ENCODE measurements at places on chromosomes 16 and 17.

DNA sequence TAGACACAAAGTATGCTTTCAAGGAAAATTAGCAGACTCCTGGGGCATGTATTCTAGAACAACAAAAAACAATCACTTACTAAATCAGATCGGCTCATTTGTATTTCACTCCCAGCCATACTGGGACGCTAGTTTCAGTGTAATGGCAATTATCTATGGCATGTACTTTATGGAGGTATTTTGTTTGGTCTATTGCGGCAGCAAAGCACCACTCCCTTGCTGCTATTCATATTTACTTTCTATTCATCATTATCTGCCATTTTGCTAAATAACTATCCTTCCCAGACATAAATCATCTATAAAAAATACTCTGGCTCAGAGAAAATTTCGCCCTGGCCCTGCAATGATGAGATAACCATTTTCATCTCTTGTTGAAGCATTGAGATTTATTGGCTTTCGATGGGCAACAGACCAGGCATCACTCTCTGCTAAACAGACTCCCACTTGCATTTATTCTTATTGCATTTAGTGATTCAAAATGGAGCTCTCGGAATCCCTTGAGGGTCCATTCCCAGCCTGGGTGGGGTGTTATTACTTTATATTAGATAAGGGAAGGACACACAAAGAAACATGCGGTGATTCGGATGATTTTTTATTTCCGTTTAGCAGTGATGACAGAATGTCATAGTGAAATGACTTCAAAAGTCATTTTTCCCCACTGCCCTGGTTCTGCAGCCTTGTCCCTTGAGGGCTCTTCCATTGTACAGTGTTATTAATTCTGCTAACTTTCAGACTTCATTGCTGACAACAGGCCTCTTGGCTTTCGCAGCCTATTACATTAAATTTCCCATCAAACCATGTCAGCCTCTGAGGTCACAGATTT lies 225.8 kb downstream of the IRX3 start:
- no peak for DNase-seq

- DNase-seq, result no peak
Measured at GRCh38 chr16:27700304-27700995, 150.5 kb downstream of the KATNIP start.

DNA sequence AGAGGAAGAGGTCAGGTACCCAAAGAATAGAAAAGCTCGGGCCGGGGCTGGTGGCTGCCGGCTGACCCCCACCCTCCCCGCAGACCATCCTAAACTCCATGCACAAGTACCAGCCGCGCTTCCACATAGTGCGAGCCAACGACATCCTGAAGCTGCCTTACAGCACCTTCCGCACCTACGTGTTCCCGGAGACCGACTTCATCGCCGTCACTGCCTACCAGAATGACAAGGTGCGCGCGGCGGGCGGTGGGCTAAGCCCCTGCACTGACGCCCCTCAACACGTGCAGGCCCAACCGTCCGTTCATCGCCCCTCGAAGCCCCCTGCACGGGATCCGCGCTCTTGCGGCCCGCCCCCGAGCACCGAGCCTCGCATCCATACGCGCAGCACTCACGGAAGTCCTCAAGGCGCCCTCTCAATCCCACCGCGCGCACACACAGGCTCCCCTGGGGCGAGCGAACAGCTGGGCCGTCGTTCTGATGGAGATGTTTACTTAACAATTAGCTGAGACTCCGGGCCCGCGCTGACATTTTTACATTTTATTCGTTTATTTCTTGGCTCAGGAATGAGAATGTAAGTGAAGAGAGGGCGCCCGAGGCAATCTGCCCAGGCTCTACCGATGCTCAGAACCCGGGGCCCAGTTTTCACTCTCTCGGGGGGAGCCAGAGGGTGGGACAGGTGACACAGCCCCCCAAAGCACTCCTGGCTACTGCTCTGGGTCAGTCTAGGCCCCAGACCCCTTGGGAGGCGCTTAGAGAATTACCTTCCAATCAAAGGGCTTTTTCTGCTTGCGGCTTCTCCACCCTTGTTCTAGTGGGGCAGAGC lies 3.5 kb downstream of the TBX2 start:
- DNase-seq, result no peak

- DNase-seq, result no peak
Measured at GRCh38 chr17:13619462-13619861, 17.7 kb upstream of the HS3ST3A1 start.

GRCh38 chr16:4918781-4919251 lies 18.1 kb downstream of the PPL start:
- no peak for DNase-seq

GRCh38 chr16:69239851-69240250 lies 52.9 kb downstream of the SNTB2 start:
- DNase-seq, result no peak

GRCh38 chr17:27038676-27039075 lies 255.2 kb upstream of the WSB1 start:
- DNase-seq, result no peak

Data from stimulated activated CD4-positive, alpha-beta T cell treated with anti-CD3 and anti-CD28 coated beads, Interleukin-2, amount 100 ng/mL, for 4 hours (primary cell).